ENCODE measurements at places on chromosomes 3 and 15. TPM values are rescaled to one million over a fixed set of nuclear protein-coding genes. Genes with fewer than 3 reads are reported as not detected.

FAM3D gene
- total RNA-seq: not detected

STRA6 gene
- not detected for total RNA-seq

FANCD2OS gene
- not detected for total RNA-seq

MST1R gene
- total RNA-seq: 2.3 TPM

C3orf52 gene
- total RNA-seq: 4.7 TPM

CIDEC gene
- 7.4 TPM for total RNA-seq

CCDC50 gene
- total RNA-seq: 58.8 TPM

CELF6 gene
- 0.53 TPM for total RNA-seq

IGSF10 gene
- 2.1 TPM for total RNA-seq

LRRN1 gene
- total RNA-seq: not detected

ITPKA gene
- 0.55 TPM for total RNA-seq

SLC30A4 gene
- 4.5 TPM for total RNA-seq

GOLGA6A gene
- not detected for total RNA-seq

CMTM6 gene
- 10.7 TPM for total RNA-seq

KNG1 gene
- 0.21 TPM for total RNA-seq

LDHAL6B gene
- total RNA-seq: not detected
